ENCODE measurements at places on chromosomes 4 and X.

- no peak for DNase-seq
Observed at GRCh38 chr4:37998226-37998625, 38.0 kb downstream of the PTTG2 start.

DNA sequence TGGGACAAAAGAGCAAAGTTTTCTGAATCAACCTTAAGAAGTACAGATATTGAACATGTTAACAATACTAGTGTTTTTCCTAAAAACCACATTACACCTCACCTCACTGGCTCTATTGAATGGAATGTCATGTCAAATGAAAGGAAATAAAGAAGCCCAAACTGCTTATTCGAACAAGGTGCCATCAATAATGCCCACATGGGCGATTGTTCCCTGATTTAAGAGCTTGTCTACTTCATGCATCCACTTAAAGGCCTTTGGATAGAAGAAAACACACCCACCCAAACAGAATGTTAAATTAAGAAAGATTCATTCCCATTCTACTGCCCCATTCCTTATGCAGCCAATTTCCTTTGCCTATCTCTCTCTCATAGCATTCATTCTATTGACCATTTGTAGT is 118.5 kb upstream of the PAQR3 start:
- no peak for DNase-seq

DNA sequence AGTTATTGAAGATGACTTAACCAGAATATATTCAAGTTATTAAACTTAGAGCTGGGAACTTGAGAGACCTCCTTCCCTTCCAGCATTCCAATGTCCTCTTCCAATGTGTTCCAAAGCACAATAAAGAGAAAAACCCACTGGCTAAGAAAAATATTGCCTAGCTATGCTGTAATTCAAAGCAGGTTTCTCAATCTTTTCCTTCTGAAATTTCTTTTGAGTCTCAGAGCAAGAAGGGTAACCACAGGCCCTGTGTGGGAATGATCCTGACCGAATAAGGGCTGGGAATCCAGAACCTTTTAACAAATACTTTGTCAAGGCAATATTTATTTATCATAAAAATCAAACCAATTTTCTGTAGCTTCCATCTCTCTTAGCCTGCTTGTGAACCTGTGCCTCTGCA is 150.7 kb upstream of the SFRP2 start:
- no peak for DNase-seq

DNA sequence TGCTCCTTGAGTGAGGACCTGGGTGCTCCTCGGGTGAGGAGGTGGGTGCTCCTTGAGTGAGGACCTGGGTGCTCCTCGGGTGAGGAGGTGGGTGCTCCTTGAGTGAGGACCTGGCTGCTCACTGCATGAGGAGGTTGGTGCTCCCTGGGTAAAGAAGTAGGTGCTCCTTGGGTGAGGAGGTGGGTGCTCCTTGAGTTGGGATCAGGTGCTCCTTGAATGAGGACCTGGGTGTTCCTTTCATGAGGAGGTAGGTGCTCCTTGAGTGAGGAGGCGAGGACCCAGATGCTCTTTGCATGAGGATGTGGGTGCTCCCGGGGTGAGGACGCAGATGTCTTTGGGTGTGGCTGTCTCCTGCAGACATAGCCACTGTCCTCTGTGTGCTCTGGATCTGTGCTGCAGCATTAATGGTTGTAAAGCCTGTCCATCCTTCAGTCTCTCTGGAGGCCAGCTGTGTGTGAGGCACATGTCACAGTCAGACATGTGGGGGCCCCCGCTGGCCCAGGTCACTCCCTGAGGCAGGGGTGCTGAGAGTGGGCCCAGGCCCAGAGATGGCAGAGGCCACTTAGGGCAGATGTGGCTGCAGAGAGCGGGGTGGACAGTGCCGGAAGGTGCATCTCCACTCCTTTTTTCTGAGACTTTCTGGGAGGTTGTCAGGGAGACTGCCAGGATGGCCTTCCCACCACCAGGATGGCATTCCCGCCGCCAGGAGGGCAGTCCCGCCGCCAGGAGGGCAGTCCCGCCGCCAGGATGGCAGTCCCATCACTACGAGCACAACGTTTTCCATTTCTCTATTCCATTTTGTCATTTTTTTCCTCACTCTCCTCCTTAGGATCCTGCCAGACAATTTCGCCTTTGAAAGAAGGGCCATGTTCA is 101.8 kb downstream of the HMX1 start:
- no peak for DNase-seq

DNA sequence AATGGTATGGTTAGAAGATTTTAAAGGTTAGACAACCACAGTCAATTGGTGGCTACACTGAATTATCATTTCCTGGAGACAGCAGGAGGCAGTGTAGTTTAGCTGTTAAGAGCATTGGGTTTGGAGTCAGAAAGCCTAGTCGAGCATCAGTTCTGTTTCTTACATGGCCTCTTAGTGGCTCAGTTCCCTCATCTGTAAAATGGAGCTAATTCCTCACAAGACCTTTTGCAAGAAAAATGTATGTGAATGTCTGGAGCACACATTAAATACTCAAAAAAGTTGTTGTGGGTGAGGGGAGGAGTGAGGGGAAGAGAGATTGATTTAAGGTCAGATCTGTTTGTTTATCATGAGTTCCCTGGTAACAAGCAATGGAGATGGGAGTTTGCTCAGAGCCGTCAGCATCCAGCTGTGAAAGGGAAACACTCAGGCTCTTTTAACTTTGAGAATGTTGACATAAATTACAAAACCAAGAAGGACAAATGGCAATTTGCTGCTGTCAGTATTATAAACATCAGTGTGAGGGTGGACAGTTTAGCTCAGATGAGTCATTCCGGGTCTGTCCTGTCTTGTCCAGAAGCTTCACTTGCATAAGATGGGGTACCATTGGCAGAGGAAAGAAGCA is 98.2 kb upstream of the PGRMC2 start:
- no peak for DNase-seq
